Anterior cingulate cortex (tissue), 58 donors: ENCODE measurements at places on chromosomes 4 and X.

- DNase-seq: no peak
These were observed 102.2 kb downstream of the PTCHD1 start for GRCh38 chrX:23436875-23437274.

DNA sequence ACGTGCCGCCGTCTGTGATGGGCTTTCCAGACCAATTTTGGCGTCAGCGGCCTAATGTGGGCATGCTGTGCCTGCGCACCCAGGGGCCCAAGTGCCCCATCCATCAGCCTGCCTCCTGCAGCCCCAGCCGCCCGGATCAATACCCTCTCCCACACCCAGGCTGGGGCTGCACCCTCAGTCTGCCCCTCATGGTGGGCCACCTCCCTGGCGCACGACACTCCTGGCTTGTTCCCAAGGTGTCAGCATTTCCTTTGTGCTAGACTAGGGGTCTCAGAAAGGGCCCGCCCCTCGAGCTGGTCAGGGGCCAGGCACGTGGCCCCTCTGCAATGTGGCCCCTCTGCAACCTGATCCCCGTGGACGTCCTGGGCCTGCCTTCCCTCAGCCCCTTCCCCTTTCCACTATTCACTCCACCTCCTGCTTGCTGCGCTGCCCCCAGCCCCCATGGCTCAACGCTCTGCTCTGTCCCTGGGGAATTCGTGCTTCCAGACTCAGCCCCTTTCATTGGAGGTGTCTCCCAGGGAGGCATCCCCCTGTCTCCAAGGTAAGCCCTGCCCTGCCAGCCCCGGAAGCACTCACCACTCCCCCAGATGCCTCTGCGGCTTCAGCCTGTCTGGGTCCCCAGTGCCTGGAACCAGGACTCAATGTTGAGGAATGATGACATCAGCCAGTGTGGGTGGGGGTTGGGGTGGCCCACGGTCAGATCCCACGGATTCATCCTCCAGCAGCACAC lies 130.8 kb downstream of the HMX1 start:
- DNase-seq: no peak

DNA sequence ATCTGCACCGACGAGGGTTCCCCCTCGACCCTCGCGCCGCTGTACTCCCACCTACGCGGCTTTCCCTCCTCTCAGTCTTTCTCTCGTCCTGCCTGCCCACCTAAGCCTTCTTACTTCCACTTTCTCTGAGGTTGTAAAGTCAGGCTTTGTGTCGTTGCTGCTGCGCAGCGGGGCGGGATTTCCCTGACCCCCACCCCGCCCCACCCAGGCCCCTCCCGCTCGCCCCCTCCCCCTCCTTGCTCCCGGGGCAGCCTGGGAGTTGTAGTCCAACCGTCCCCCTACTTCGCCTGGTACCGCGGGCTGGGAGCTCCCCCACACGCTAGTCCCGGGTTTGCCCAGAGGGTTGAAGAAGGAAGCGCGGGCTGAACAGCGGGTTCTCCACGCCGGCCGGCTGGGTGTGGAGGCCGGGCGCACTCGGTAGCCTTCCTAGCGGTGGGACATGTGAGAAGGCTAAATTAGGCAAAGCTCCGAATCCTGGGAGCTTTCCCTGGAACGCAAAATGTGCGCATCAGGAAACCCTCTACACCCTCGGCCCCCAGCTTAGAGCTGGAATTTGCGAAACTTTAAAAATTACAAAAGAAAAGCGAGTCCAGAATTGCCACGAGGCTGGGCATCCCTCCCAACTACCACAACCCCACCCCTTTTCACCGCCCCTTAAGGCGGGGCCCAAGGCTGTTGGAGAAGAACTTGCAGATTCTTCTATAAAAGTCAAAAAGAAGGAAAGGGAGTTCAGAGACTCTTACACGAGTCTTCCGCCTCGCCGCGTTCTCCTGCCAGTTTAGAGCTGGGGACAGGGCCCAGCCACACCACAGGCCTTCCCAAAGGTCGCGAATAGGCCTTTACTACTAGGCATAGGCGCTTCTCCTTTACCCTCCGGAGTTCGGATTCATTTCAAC lies at the start of gene ATP11C:
TSS of gene ATP11C (minus strand) at position 153 of the 896 bp plus-strand sequence. CDS start 1,011 bp downstream, outside the sequence.
- DNase-seq: peak; percentile 44

DNA sequence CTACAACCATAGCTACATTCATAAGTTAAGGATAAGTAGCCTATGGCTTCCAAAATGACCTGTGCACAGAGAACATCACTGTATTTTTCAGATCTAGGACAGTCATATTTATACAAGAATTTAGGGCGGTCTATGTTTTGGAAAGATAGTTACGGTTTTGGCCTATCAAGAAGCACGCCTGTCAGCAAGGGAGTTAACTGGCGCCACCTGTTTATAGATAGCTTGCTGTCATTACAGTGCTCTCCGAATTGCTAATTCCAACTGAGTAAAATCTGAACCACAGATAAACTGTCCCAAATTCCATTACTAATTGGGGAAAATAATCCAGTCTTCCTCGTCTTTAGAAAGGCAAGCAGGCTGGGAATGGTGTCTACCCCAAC lies 646 bp downstream of the ABCB7 start:
- no peak for DNase-seq

GRCh38 chrX:151973851-151974335 lies 583 bp downstream of the GABRE start:
- DNase-seq: no peak

DNA sequence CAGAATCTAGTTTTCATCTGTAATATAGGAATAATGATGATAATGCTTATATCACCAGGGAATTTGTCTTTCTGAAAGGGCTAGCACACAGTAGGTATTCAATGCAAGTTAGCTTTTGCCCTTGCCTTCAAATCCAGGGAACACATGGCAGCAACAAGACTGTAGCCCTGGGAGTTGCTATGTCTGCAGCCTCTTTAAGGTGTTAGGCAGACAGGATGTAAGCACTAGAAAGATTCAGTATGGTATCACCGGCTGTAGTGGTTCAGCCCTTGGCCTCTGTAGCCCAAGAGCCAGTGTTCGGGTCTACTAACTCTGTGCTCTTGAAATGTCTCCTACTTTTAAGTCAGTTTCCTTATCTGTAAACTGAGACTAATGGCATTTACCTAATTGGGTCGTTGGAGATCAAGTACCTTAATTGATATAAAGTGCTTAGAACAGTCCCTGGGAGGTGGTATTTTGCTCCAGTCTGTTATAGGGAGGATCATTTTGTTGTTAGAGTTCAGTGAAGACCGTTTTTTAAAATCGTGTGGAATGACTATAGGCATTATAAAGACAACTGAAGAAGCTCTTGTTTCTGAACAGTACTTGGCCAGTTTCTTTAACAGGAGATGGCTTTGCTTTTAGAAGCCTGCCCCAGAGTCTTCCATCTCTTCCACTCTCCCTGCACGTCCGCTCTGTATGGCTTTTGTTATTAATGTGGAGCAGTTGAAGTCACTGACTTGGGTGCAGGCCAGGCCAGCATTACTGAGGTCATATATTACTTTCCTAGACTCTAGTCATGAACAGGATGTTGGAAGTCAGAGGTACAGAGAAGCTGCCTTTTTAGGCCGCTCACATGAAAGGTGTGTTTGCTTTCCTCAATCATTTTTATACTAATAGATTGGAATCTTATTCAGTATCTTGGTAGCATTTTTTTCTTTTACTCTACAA lies 44.8 kb downstream of the GAB1 start:
- DNase-seq: no peak

GRCh38 chrX:135086197-135086854 lies 34.0 kb downstream of the ETDB start:
- no peak for DNase-seq

GRCh38 chr4:56324011-56324610 lies 63.2 kb downstream of the AASDH start:
- DNase-seq: no peak
